Trophoblast cell (in vitro differentiated cells and primary cell): ENCODE measurements at places on chromosomes 16 and 17.

GRCh38 chr17:77279448-77280303 lies 138.9 kb downstream of the SEC14L1 start:
- no peaks in the 10 kb centered on the region for H3K36me3 ChIP-seq
- no peaks in the 10 kb centered on the region for H3K27me3 ChIP-seq
- H3K27ac ChIP-seq, result no peak overlapping the region
- peaks cover 15% of the 10 kb centered on the region for H3K4me1 ChIP-seq
- H3K4me3 ChIP-seq, result no peak overlapping the region

DNA sequence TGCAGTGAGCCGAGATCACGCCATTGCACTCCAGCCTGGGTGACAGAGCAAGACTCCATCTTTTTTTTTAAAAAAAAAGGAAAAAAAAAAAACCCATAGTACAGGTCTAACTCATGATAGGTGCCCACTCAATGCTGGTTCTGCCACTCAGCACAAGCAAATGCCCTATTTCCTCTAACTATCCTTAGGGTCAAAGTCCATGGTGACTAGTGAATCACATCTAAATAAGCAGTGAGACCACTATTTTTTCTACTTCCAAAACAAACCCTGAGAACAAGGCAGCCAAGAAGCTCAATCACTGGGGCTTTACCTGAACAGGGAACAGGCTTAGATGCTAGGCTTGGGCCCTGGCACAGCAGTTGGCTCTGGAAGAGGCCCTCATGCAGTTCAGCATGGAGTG lies 3.4 kb downstream of the BLTP2 start:
- H3K4me1 ChIP-seq, result peaks cover 3% of the 10 kb centered on the region
- no peak overlapping the region for H3K27ac ChIP-seq
- no peak overlapping the region for H3K4me3 ChIP-seq
- DNase-seq, result no peak
- H3K36me3 ChIP-seq, result peaks cover 28% of the 10 kb centered on the region

GRCh38 chr17:30780343-30780742 lies 44.1 kb downstream of the CRLF3 start:
- H3K4me1 ChIP-seq, result no peaks in the 10 kb centered on the region
- no peak for DNase-seq
- H3K36me3 ChIP-seq, result peaks cover 33% of the 10 kb centered on the region
- H3K27ac ChIP-seq, result no peak overlapping the region
- no peaks in the 10 kb centered on the region for H3K27me3 ChIP-seq
- no peak overlapping the region for H3K4me3 ChIP-seq

GRCh38 chr16:92431-93339 lies 14.7 kb downstream of the MPG start:
- H3K36me3 ChIP-seq, result peaks cover 37% of the 10 kb centered on the region
- no peaks in the 10 kb centered on the region for H3K4me1 ChIP-seq
- no peaks in the 10 kb centered on the region for H3K27me3 ChIP-seq
- no peak for DNase-seq

DNA sequence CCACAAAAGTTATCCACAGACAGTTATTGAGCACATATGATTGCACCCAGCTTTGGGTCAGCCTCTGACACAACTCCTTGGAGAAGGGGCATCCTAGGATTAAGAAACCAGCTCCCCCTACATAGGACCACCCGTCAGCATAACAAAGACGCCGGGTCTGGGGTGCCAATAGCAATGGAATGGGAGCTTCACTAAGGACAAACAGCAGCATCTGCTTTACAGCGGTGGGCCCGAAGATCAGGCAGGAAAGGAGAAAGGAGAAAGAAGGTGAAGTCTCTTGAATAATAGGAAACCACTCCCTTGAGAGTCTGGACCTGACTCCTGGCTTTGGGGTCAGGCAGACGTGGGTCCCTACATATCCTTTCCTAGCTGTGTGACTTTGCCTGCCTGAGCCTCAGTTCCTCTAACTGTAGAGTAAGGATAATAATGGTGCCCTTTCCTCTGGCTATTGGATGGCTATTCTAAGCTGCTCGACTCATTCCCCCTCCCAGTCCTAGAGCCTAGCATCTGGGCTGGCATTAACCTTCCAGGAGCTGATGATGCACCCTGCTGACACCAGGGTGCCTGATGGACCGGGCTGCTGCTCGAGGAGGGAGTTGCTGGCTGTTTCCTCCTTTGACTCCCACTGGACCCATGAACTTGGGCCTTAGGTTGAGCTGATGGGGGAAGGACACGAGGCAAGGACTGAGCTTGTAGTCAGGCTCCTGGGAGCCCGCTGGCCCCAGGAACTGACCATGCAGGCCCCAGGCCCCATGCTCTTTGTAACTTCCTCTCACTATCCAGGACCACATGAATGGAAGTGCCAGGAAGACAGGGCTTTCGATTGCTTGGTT lies 94.2 kb downstream of the C16orf78 start:
- peaks cover 6% of the 10 kb centered on the region for H3K27me3 ChIP-seq
- no peak overlapping the region for H3K4me3 ChIP-seq
- H3K27ac ChIP-seq, result no peak overlapping the region
- H3K4me1 ChIP-seq, result peaks cover 5% of the 10 kb centered on the region

GRCh38 chr16:87550495-87550961 lies 51.8 kb upstream of the JPH3 start:
- no peak overlapping the region for H3K4me3 ChIP-seq
- H3K36me3 ChIP-seq, result no peaks in the 10 kb centered on the region
- peaks cover 1% of the 10 kb centered on the region for H3K27me3 ChIP-seq
- H3K27ac ChIP-seq, result no peak overlapping the region
- peak; percentile 38 for DNase-seq
